ENCODE measurements at places on chromosomes 5 and 9.

DNA sequence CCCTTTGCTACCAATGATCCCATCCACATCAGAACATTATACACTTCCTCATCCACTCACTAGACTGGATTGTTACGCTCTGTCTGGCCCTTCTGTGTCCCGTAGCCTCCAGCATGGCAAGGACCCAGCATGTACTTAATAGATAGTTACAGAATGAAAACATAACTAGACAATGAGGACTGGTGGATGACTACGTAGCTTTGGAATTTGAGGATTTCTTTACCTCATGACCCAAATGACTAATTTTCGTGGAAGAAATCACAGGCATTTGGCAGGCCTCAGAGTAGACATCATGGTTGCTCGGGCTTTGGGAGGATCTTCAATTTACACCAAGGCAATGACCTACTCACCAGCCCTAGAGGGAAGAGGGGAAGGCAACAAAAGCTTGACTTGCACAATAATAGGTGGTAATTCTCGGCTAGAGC is 299.8 kb downstream of the TLE1 start:
- DNase-seq: no peak

- no peak for DNase-seq
These were observed 13.4 kb downstream of the IRF1 start for GRCh38 chr5:132476876-132477781.

DNA sequence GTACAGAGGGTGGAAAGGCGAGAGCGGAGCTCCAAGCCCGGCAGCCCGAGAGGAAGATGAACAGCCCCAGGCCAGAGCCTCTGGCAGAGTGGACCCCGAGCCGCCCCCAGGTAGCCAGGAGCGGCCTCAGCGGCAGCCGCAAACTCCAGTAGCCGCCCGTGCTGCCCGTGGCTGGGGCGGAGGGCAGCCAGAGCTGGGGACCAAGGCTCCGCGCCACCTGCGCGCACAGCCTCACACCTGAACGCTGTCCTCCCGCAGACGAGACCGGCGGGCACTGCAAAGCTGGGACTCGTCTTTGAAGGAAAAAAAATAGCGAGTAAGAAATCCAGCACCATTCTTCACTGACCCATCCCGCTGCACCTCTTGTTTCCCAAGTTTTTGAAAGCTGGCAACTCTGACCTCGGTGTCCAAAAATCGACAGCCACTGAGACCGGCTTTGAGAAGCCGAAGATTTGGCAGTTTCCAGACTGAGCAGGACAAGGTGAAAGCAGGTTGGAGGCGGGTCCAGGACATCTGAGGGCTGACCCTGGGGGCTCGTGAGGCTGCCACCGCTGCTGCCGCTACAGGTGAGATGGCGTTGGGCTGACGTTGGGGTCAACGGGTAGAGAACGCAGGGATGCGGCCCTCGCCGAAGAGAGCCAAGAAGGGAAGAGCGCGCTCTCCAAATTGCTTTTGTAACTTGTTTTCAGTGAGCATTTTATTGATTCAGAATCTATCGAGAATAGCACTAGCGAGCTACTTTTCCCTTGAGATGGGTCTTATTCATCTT is at the start of gene PTGER4:
Gene PTGER4 (plus strand): TSS at position 3 of the 769 bp plus-strand sequence. CDS start 1,079 bp downstream, outside the sequence.
- DNase-seq: no peak

DNA sequence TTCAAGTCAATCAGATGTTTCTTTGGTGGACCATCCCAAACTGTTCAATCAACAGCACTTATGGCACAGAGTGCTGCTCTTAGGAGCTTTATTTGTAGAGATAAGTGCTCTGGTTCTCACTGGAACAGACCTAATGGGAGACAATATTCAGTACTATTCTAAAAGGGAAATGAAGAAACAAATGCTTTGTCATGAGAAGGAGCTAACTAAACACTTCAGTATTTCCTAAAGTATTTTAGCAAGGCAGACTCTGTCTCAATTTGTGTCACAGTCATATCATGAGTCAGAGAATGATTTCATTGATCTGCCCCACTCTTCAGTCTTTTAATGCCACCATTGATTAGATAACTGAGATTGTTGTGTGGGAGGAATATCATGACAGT is 175.3 kb downstream of the SLF1 start:
- DNase-seq: no peak

- no peak for DNase-seq
These were observed 588.6 kb upstream of the MEF2C start for GRCh38 chr5:89471541-89471940.

DNA sequence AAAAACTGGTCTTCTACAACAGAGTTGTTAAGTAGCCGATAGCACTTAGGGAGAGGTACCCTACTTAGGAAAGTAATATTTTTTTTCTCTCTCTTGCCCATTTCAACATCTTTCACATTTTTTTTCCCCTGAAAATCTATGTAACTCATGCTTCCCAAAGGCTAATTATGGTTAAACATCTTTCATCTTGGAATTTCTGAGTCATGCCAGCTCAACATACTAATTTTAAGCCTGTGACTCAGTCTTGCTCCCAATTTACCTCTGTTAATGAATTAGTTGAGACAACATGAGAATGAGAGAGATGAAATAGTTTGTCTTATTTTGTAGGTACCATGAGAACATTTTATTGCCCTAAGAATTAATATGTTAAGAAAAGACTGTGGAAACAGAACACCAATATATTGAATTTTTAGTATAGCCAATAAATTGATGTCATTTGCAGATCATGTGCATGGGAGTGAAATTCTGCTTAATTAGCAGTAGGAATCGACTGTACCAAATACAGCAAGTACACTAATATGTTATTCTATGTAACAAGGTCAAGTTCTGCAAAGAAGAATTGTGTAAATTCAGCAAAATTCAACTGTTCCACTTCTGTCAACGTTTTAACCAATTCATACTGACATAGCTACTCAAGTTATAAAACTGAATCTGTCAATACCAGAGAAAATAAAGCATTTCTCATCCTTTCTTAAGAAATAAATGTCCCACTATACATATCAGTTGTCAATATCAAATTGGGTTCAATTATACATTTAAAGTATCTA is 550.0 kb downstream of the PTPRD start:
- DNase-seq: no peak

DNA sequence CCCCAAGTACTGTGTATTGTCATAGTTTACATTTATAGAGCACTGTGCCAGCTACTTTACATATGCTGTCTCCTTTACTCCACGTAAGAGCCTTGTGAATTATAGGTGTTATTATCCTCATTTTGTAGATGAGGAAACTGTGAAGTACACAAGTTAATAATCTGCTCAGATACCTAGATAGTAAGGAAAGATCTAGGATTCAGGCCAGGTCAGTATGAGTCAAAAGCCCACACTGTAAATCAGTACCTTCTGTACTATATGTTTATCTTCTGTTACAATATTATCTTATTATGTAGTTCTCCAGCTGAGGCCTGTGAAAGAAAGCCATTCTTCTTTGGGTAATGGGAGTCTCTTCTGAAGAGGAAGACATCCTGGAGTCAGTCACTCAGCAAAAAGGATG is 72.4 kb upstream of the TLX3 start:
- no peak for DNase-seq

DNA sequence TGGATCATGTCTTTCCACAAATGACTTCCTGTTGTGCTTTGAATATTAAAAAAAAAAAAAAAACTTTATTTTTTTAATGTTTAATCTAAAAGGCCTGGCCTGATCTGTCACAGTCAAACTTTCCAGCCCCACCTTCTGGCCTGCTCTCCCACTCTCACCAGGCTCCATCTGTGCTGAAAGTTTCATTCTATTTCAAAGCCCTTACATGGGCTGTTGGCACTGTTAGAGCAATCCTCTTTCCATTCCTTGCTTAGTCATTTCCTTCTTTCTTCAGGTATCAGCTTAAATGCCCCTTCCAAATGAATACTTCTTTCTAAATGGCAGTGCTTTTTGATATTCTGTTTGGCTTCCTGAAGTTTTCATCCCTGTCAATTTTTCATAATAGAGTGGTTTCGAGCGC is 1104.8 kb upstream of the C9orf72 start:
- no peak for DNase-seq

DNA sequence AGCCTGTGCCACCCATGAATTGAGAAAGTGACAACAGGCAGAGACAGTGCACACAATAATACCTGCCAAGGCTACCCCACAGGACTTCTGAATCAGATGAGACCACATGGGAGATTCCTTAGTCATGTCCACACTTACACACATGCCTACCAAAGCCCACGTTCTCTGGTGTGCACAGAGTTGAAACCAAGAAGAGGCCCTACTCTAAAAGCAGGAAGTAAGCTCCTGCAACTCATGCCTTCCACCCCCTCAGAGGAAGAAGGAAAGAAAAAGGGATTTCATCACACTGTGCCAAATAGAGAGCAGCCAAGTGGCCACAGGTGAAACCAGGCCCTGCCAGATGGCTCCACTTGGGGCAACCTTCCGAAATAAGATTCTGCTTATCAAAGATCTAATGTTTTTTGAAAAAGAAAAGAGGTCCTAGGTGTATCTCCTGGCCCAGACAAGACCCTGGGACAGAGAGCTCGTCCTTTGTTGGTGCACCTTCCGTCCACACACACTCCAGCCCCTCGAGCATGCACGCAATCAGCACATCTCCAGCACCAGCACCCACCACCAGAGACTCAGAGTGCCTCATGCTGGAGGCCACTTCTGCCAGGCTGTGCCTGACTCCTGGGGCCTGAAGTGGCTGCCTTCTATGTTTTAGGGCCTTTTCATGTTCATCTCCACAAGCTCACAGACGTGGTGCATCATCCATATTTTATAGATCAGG is 114.6 kb upstream of the SPOCK1 start:
- DNase-seq: no peak

DNA sequence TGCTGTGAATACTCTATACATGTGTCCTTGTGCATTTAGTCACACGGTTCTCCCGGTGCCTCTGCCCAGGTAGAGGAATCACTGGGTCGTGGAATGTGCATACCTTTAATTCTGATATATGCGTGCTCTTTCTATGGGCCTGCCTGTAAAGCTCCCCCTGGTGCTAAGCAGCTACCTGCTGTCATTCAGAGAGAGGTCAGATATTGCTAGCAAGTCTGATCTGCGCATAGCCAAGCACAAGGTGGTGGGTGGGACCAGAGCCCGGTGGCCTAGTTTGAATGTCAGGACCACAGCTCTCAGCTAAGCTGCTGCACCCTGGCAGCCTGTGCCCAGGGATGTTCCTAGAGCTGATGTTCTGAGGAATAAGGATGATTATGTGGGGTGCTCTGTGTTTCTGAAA is 33.4 kb downstream of the TJP2 start:
- DNase-seq: no peak

DNA sequence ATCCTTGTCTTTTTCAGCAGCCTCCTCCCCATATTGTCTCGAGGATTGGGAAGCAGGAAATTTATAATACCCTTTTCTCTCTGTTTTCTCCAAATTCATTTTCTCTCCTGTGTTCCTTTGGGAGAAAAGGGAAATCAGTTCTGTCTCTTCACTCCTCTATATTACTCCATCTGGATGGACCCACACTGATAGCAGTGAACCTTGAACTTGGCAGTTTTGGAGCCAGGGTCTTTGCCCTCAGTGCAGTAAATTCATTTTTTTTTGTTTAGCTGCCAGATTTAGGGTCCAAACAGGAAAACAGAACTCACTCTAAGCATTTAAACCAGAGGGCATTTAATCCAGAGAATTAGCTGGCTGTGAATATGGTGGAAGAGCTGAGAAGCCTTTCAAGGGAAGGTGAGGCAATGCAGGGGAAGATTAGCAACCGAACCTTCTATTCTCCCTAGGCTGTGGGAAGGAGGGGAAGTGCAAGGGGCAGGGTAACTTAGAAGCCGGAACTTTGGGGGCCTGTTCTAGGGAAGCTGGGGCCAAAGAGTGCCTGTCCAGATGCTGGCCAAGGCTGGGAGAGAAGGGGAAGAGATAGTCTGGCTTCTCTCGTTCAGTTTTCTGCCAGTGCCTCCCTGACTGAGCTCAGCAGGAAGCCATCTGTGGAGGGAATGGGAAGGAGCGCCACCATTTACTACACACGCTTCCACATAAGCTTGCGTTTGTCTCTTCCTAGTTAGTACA is 16.3 kb upstream of the NPR2 start:
- DNase-seq: no peak

All from NCI-H1694 (cell line).